ENCODE measurements at places on chromosomes 7 and 10.

GRCh38 chr10:93813507-93814465 lies 56.0 kb downstream of the LGI1 start:
- no peak for DNase-seq

- no peak for DNase-seq
These were observed 232.8 kb downstream of the GLRX3 start for GRCh38 chr10:130368761-130369560.

GRCh38 chr7:97512441-97513207 lies 219.3 kb upstream of the TAC1 start:
- no peak for DNase-seq

GRCh38 chr10:119290301-119291048 lies 83.1 kb downstream of the GRK5 start:
- no peak for DNase-seq

DNA sequence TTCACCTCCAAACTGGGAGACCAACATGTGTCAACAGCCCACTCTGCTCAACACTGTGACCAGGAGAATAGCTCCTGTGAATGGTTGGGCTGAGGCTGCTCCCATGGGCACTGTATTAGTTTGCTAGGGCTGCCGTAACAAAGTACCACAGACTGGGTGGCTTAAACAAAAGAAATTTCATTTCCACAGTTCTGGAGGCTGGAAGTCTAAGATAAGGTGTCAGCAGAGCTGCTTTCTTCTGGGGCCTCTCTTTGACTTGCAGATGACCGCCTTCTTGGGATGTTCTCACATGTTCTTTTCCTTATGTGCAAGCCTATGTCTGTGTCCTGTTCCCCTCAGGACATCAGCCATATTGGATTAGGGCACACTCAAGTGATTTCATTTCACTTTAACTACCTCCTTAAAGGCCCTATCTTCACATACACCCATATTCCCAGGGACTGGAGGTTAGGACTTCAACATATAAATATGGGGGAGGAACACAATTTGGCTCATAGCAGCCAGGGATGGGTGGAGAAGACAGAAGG lies 90.3 kb downstream of the CPED1 start:
- DNase-seq: no peak
